SJSA1 (cell line): ENCODE measurements at places on chromosomes 5 and 9.
A peak's percentile ranks its signal among the peaks of the same experiment; 100 is the strongest.

DNA sequence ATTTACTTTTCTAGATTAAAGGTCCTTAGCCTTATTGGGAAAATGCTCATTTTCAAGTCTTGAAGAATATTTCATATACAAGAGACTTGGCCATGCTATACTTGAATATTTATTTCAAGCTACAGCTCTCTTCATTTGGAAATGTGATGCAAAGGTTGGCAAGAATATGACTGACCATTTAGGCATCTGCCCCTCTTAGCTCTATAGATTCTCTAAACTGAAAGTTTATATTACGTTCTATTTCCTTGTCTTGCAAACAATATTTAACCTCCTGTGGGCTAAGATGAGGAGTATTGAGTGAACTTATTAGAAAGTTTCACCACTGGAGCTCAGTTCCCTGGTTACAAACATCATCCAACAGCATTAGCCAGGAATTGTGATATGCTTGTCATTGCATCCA, 593.1 kb downstream of the MAT2B start:
- DNase-seq: no peak

DNA sequence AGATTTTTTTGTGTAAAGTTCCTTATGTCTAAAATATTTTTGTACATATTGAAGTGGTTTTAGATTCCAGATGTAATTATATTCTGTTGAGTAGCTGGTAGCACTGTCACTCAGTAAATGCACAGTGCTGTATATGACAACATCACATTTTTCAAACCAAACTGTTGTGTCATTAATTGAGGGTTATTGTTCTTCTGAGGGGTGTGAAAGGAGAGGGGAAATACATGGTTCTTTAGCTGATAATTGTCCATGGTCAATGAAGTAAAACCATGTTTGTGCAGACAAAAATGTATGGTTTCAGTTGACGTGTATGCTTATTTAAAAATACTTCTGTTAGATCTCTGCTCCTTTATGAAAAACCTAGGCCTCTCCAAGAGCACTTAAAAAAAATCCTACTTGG, 3.3 kb downstream of the ZNF462 start:
- no peak for DNase-seq

DNA sequence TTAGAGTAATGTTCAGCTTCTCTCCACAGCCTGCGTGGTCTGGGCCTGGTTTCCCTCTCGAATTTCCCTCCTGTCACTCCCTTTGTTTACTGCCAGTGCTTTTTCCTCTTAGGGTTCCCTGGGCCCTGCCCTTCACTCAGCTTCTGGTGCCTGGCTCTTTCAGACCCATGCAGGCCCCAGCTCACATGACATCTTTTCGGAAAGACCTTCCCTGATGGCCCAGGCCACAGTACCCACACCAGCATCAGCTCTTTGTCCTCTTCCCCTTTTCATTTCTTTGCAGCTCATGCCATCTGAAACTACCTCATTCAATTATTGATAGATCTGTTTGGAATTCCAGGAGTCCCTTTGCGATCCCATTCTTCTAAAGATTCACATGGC, 68.1 kb upstream of the ABL1 start:
- no peak for DNase-seq

DNA sequence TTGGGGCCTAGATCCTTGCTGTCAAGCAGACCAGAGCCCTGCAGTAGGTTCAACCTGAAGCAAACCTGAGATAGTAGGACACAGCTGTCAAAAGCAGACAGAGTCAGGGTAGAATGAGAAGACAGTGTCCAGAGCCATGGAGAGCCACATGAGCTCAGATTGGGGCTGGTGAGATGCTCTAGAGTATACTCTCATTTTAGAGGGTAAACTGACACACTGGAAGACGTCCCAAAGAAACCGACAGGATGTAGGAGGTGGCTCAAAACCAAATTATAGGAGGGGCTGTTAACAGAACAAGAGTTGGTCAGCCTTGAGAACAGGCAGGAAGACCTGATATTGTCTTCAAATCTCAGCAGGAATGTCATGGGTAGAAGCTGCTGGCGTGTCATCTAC, 11.5 kb downstream of the CCDC69 start:
- no peak for DNase-seq

GRCh38 chr5:87885758-87886157, 382.9 kb downstream of the TMEM161B start:
- DNase-seq: no peak

DNA sequence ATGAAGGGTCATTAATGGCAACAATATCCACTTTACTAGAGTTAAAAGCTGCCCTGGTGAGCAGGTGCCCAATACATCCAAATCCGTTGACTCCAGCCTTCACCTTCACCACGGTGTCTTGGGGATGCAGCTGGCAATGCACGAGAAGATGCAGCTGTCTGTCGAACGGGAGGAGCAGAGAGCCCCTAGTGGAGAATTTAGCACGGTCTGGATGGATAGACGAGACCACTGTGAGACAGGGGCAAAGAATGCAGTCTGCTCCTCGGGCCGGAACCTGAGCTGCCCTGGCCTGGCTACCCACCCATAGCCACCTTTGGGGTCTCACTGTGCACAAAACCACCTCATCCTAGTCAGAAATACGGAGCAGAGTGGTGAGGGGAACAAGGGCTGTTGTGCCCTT, 35.1 kb downstream of the ADRA1B start:
- DNase-seq: no peak

DNA sequence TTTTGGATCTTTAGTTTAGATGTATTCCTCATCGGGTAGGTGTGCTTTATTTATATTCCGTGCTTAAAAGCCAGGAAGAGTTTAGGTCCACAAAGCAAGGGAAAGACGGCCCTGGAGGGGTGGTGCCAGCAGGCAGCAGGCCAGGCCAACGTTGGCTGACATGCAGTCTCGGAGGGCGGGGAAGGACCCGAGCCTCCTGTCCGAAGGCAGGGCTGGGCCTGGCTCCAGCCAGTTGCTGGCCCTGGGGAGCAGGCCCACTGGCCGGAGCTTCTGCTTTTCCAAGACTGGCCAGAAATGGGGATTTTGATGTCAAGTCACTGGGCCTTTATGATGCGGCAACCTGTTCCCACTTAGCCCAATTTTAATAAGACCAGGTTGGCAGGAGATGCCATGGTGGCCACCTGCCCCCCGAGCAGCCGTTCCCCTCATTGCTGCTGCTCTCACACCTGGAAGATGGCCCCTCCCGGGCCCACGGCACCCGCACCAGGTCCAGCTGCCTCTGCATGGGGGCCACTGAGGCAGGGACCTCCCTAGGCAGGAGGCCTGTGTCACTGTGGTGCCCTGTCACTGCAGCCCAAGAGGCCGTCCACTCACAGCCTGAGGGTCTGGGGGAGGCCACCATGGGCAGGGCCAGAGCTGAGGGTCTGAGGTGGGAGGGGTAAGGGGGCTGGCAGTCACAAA, 23.2 kb downstream of the LPCAT1 start:
- DNase-seq: no peak

DNA sequence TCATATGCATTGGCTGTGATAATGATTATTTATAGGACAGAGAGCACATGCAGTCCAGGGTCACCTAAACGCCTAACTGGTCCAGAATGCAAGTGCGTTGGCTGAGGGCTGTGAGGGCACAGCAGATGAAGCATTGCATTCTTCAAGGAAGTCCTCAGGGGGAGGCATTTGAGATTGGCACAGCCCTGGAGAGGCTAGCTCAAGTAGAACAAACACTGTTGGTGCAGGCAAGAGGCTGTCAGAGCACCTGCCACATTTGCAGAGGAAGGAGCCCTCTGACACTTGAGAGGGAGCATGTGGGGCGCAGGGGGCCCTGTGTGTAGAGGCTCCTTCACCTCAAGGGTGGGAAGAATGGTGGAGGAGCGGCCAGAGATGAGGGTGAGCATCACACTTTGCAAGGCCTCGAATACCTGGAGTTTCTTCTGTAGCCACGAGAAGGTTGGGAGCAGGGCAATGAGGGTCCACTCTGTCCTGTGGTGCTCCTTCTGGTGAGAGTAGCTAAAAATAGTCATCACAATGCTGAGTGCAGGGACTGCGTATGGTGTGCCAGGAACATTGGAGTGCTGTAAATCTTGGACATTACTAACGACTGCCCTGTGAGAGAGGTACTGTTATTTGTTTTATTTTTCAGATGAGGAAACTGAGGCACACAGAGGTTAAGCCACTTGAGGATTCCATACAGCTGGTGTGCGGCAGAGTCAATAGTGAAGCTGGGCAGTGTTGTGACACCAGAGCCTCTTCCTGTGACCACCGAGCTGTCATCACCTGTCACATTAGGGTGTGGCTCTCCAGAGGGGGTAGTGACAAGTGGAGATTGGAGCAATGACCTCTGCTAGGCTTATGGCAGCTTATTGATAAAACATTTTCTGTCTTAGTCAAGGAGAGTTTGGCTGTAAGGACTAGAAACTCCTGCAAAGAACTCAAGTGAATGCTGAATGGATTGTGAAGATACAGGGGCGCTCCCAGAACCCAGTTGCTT, 100.2 kb downstream of the PIP5K1B start:
- no peak for DNase-seq

- no peak for DNase-seq
Observed at GRCh38 chr9:133187561-133188005, 21.5 kb downstream of the OBP2B start.

GRCh38 chr5:97010606-97011005, 74.7 kb downstream of the LNPEP start:
- no peak for DNase-seq

DNA sequence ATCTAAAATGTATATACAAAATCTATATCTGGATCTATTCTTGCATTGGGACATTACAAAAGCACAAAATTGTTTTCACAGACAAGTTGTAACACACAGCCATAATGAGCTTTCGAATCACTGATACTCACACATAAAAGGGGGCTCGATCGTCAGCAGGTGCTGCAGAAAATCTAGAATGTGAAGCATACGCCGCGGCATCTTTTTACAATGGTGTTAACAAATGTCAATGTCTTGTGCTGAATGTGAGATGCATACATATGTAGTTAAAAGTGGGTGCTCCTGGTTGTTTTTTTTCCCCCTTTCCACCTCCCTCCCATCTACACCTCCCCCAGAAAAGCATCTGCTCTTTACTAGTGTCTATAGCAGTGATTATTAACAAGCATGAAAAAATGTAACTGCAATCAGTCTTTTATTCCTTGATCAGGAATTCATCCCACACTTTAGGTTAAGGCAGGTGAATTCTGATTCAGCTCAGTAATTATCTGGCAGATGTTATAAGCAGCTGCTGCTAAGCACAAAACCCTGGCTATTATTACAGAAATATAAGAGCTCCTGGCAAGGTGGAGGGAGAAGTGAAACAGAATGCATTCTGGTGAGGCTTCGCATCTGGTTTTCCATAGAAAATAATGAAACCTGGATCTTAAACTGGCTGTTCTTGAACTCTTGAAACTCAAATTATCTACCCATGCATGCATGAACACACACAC, 114.1 kb downstream of the MPDZ start:
- DNase-seq: no peak

GRCh38 chr9:114273461-114273881, 49.4 kb upstream of the ORM1 start:
- no peak for DNase-seq

DNA sequence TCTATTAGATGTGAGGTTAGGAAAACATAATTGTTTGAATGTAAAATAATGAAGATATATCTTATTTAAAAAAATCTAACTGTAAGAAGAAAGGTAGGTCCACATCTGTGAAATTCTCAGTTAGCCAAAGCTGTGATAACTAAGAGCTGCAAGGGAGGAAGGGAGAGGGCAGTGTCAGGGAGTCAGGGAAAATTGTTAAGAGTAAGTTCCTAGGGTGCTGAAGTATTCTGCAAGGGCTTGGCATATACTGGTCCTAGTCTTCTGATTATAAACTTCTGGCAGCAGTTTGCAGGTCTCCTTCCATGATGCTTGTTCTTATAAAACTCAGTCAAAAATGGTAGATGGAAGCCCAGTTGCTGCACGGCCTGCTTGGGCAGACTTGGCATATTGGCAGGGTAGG, 233.2 kb downstream of the NMUR2 start:
- DNase-seq: no peak

GRCh38 chr9:126838055-126838811, 22.2 kb upstream of the ZBTB34 start:
- DNase-seq: no peak

GRCh38 chr5:147177125-147177840, 57.5 kb upstream of the STK32A start:
- DNase-seq: peak; percentile 88

- DNase-seq: no peak
Observed at GRCh38 chr5:132812781-132813598, at the start of gene SOWAHA. TSS of gene SOWAHA (plus strand) at chr5:132813302. CDS start at chr5:132813622, 320 bp downstream.

DNA sequence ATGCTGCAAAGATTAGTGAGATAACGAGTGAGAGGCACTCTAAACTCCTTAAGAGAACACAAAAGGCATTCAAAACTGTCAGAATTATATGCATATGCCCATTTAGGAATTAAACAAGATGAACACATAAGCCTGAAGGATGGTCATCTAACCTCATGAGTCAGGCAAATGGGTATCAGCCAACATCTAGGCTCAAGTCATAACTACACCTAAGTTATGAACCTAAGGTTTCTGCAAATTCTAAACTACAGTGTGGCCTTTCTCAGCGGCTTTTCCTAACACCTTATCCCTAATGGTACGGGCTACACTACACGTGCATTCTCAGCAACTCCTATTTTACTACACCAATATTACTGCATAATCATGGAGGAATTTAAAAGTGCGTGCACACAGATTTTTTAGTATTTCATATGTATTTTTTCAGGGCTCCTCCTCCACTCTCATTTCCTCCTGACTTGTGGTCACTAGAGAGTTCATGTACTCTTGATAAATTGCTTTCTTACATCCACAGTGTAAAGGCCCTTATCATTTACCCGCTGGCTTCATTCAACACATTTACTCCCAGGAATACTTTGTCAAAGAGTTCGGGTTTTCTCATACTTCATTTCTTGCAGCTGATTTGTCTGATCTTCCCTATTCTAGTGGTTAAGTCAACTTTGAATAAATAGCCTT, 316.5 kb downstream of the BNC2 start:
- no peak for DNase-seq

DNA sequence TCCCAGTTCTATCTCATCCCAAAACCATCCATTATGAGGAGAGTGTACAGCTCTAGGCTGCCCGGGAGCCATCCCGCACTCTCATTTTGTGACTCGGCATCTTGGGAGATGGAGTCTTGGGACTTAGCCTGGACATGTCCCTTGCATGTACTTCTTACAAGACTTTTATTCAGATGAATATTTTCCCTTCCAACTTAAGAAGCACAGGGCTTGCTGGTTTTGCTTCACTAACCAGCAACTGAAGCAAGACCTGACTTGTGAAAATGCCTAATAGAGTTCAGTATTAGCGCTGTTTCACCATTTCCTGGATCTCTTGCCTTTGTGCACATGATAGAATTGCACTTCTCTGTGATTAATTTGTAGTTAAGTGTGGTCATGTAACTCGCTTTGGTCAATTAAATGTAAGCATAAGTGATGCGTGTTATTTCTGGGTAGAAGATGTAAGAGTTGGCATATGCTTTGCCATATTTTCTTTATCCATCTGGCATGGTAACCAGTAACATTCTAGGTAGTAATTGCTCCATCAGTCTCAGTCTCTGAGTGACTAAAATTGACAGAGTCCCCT, 55.8 kb downstream of the PDCD1LG2 start:
- DNase-seq: no peak
